Kidney glomerular epithelial cell (primary cell): ENCODE measurements at places on chromosomes 5 and 9.

DNA sequence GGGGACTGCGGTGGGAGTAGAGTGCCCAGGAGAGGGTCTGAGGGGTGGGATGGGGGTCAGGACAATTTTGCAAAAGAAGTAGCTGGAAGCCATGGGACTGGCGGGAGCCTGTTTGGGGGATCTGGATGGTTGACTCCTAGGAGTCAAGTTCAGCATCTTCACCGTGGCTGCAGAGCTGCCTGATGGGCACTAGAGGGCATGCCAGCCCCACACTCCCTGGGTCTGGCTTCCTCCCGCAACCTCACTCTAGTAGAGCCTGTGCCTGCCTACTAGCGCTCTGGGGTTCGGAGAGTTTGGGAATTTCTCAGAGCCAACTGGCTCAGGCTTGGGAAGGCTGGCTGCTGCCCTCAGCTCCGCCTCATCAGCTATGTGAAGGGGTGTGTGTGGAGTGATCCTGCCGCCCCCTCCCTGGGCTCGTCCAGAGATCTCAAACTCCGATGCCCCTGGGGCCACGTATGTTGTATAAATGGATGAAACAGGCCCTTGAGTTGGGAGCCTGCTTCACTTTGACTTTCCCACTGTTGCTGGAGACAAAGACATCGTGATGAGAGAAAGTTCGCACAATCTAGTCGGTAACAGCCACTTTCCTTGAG is 10.8 kb downstream of the TSPAN17 start:
- DNase-seq = peak; percentile 39

- no peak for DNase-seq
These were observed 36.9 kb upstream of the TXN start for GRCh38 chr9:110293248-110293647.

GRCh38 chr5:143629871-143630659 is 181.9 kb upstream of the HMHB1 start:
- peak; percentile 67 for DNase-seq

DNA sequence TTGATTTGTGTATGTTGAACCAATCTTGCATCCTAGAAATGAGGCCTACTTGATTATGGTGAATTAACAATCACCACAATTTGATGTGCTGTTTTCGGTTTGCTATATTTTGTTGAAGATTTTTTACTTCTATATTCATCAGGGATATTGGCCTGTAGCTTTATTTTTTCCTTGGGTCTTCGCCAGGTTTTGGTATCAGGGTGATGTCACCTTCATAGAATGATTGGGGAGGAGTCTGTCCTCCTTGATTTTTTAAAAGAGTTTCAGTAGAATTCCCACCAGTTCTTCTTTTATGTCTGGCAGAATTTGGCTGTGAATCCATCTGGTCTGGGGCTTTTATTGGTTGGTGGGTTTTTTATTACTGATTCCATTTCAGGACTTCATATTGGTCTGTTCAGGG is 115.2 kb downstream of the CPLANE1 start:
- DNase-seq = peak; percentile 5

- no peak for DNase-seq
These were observed 11.7 kb downstream of the SH3PXD2B start for GRCh38 chr5:172442592-172442991.

GRCh38 chr9:16509997-16510396 is 360.5 kb downstream of the BNC2 start:
- DNase-seq = peak; percentile 39

- DNase-seq = no peak
These were observed 7.9 kb upstream of the NINJ1 start for GRCh38 chr9:93141771-93142483.

- DNase-seq = no peak
These were observed 97.0 kb upstream of the MOCS2 start for GRCh38 chr5:53206562-53206961.

DNA sequence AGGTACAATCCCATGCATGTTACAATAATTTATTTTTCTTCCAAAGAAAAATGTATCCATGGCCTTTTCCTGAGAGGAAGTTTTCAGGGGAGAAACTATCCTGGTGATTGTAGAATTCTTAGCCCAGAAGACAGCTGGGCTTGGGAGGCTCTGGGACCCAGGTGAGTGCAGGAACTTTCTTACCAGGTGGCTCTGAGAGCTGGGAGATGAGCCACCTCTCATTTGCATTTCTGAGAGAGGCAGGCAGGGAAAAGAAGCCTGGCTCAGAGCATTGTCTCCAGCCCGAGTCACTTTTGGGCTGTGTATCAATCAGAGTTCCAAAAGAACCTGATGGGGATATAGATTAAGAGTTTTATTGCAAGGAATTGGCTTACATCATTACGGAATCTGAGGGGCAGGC is 52.7 kb downstream of the ALG2 start:
- no peak for DNase-seq

DNA sequence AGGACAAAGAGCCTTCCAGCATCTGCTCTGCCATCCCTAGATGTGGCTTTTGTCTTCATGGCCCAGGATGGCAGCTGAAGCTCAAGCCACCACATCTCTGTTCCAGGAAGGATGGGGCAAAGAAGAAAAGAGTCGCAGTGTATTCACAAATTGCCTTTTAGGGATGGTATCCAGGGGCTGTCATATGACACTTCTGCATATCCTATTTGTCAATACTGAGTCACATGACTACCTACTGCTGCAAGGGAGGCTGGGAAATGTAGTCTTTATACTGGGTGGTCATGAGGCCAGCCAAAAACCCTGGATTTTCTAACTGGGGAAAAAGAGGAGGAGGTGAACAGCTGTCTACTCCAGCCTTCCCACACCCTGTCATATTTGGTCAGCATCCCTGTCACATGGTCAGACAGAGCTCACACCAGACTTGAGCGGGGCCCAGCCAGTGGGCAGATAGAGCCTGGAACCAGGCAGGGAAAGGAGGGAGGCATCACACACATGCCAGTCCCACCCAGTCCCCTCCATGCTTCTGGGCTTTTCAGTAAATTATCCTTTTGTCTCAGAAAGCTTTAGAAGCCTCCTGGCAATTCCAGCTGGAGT is 52.0 kb downstream of the OLFM1 start:
- no peak for DNase-seq

GRCh38 chr9:120001536-120001935 is 578.4 kb downstream of the CDK5RAP2 start:
- no peak for DNase-seq

DNA sequence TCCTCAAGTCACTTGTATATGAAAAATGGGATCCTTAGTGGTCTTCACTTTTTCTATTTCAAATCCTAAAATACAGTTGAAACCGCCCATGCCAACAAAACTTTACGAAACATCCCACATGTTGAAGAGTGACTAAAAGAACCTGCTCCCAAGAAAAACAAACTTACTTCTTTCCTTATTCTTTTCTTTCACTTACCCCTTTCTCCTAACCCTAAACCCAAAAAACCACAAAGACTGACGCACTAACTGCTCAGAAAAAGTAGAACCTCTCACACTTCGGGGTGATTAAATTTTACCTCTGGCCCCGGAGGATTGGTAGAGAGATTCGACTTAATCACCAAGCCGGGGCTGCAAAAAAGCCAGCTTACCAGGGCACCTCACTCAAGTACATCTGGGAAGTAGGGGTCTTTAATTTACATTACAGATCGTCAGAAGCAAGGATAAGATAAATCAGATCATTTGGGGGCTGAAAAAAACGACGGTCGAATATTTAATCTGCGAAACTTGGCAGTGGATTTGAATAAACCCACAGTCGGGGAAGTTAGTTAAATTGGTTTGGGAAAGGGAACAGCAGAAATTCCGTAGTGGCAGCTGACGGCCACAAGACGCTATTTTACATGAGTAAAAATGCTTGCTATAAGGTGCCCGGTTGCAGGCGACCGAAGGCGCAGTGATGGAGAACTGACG is 1.3 kb downstream of the CDO1 start:
- DNase-seq = no peak

- DNase-seq = no peak
These were observed 130.0 kb downstream of the SEMA6A start for GRCh38 chr5:116444373-116445295.

- DNase-seq = no peak
These were observed 38.9 kb downstream of the AHRR start for GRCh38 chr5:360257-361027.

DNA sequence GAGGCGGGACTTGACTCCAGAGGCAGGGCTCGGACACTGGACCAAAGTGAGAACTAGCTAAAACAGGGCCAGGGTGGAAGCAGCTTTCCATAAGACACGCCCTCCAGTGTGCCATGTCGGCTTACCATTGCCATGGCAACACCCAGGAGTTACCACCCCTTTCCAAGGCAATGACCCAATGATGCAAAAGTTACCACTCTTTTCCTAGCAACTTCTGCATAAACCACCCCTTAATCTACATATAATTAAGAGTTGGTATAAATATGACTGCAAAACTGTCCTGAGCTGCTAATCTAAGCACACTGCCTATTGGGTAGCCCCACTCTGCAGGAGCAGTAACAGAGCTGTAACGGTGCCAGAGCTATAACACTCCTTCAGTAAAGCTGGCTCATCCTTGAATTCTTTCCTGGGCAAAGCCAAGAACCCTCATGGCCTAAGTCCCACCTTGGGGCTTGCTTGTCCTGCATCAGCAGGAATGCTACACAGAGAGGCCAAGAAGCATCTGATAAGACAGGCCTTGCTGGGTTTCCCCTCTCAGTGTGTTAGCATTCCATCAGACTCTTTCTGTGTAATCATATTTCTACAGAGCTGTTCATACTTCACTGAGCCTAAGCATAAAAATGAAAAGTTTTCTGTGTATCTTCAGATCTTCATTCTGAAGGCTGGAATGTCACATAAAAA is 262.7 kb upstream of the KLF9 start:
- no peak for DNase-seq

DNA sequence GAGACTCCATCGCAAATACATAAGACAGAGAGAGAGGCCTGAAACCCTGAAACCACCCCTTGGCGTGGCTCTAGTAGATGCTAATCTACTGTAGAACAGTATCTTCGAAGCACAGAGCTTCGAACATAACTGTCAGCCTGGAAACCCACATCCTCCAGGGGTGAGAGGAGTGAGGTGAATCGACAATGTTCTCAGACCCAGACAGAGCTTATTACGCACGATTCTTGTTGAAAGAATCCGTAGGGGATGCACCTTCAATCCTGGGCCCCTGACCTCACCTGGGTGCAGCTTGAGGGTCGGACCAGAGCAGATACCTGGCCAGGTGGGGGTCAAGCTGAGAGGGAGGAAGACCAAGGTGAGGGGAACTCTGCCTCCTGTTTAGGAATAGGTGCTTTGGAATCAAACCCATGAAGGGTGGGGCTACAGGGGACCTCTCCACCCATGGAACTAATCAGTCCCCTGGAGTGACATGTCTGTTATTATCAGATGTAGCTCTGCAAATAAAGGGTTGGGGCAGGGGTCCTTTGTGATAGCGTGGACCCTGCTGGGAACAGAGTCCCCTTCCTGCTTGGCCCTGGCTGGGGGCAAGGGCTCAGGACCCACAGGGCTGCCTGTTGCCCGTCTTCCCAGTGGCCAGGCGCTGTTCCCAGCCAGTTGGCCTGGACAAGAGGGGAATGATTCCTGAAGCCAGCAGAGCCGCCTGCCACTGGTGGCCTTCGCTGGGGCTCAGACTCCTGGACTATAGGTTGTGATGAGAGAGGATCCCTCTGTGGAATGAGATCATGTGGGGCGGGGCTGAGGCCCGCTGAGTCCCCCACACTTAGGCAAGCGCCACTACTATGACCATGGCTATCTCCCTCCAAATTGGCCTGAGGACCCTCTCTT is 41.2 kb downstream of the DBH start:
- no peak for DNase-seq

- DNase-seq = no peak
These were observed 188.8 kb upstream of the GLRA1 start for GRCh38 chr5:152113401-152113800.

DNA sequence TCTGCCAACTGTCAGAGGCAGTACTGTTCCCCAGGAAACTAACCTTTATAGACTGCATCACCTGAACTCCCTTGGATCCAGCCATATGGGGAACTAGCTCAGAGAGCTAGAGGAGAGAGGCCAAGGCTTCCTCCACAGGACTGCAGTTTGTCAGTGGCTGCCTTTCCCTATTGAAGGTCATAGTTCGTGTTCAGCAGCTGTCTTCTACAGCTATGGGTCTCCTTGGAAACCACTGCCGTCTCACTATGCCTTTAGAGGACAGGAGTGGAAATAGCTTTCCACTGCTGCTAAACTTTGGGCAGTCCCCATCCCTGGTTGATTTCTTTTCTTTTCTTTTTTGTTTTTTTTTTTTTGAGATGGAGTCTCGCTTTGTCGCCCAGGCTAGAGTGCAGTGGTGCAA is 4.4 kb upstream of the SLIT3 start:
- no peak for DNase-seq

GRCh38 chr5:181223058-181223728 is at the start of gene TRIM41:
TRIM41 (plus strand) TSS chr5:181223281; CDS start chr5:181224000, 719 bp downstream.
- DNase-seq = no peak

DNA sequence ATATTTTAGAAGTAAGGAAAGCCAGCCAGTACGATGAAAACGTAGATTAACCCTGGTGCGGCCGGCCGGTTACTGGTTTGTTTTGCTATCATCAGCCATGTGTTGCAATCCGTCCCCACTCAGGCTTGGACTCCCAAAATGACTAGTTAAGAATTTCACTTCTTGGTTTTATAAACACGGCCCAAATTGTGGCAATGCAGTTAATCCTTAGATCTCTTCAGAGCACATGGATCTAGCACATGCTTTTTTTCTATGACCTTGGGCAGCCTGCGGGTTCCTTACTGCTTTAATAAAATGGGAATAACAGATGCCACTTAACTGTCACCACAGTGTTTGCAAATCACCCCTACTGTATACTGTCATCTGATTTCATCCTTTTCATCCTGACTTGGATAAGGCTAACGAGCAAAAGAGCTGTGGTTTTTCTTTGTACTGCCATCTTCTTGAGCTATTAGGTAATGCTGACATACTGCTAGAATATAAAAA is 1.5 kb downstream of the NDFIP1 start:
- DNase-seq = no peak

DNA sequence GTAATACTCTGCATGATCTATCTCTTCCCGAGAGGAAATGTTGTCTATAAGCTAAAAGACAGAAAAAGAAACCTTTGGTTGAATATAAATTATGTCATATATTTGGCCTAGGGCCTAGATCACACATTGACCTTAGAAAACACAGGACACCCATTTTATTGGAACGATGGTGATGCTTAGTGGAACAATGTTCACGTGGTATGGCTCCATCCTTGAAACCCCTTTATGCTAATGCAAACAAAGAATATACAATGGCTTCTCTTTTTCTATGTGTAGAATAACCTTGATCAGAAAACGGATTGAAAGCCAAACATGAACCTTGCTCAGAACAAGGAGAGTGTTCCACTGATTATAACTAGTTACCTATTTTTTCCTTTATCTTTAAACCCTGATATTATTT is 24.5 kb downstream of the MRPS27 start:
- no peak for DNase-seq

GRCh38 chr5:11777096-11777495 is 127.2 kb downstream of the CTNND2 start:
- DNase-seq = no peak
